ENCODE measurements at places on chromosomes 3 and 15. TPM values are rescaled to one million over a fixed set of nuclear protein-coding genes. Genes with fewer than 3 reads are reported as not detected.

DNA sequence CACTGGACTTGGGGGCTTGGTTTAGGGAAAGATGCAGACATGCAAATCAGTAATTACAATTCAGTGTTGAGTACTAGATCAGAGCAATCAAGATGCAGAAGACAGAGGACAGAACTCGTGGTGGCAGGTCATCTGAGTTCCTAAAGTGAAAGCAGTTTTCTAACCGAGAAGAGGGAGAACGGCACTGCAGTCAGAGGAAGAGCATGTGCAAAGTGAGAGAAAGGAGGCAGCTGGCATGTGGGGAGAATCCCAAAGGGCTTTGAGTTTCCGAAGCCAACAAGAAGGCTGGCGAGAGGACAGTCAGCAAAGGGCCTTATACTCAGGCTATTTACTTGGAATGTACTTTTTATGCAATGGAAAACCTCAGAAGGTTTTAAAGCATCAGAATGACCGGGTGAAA, 87.0 kb downstream of the ANP32A start:
- peak; percentile 8 for DNase-seq

GRCh38 chr15:50765195-50765967, at the start of gene SPPL2A:
SPPL2A (minus strand) TSS chr15:50765706; CDS start chr15:50765533, 173 bp downstream.
- peak; percentile 92 for DNase-seq

- DNase-seq, result peak; percentile 53
These were observed 10.8 kb downstream of the TIPARP start for GRCh38 chr3:156685198-156685597.

GRCh38 chr3:75140904-75141615, 523.1 kb upstream of the FRG2C start:
- no peak for DNase-seq

DNA sequence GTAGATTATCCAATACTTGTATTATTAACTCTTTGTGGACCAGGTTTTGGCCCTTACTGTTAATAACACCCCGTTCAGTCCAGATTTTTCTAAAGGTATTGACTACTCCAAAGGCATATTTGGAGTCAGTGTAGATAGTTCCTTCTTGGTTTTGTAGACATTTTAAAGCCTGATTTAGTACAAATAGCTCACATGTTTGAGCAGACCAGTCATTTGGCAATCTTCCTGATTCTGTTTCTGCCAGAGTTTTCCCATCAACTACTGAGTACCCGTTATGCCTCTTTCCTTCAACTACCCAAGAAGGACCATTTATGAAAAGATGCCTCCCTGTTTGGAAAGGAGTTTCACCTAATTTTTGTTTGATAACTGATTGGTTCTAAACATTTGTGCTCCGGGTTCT, 82.0 kb downstream of the CHCHD4 start:
- peak; percentile 27 for DNase-seq

GRCh38 chr3:15345066-15345607, 12.8 kb upstream of the SH3BP5 start:
- no peak for DNase-seq

- no peak for DNase-seq
These were observed 133.6 kb downstream of the MEIS2 start for GRCh38 chr15:36966708-36967107.

- peak; percentile 89 for DNase-seq
These were observed 37.6 kb downstream of the MTMR10 start for GRCh38 chr15:30953731-30954378.

- peak; percentile 13 for DNase-seq
These were observed 63.8 kb upstream of the ANKRD34C start for GRCh38 chr15:79218588-79219200.

DNA sequence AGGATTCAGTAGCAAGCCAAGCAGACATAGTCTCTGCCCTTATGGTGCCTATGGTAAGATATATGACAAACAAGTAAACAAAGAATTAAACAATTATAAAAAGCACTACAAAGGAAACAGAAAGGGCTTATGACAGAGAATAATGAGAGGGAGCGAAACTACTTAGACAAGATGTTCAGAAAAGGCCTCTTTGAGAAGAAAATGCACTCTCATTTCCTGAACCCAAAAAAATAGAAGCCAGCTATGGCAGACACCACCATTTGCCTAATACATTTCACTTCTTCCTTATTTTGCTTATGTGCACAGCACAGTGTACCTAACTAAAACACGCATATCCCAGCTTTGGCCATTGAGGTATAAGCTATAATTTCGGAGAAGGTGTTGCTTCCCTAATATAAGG, 465.5 kb upstream of the PPP2R3A start:
- DNase-seq, result no peak

DNA sequence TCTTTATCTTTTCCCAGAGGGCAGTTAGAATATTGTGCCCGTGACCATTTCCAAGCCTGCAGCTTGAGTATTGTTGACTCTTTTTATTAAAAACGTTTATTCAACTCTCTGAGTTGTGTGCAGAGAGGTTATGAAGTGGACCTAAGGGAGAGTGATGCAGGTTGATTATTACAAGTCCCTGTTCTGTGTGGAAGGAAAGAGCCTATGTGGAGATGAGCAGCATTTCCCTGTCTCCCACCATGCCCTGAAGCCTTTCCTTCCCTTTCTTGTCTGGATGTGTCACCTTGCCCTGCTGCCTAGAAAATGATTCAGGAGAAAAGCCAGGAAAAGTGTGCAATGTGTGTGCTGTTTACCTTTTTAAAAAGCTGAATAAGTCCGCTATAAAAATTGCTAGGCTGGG, 19.4 kb downstream of the ZPLD1 start:
- no peak for DNase-seq

DNA sequence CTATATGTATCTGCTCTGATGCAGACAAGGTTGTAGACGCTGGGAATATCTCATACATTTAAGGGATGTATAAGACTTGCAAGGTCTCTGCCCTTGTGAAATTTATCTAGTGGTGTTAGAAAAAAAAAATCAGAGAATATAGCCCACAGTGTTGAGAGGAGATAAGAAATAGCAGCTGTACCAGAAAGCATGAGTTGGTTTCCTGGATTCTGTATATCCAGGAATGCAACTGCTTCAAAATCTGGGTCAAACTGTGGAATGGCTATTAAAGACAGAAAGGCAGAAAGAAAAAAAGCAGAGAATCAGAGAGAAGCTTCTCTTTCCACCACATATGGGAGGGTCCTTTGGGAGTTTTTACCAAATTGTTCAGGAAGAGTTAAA, 1.5 kb upstream of the TMEM212 start:
- no peak for DNase-seq

GRCh38 chr3:13160619-13161018, 87.4 kb upstream of the IQSEC1 start:
- DNase-seq, result no peak

DNA sequence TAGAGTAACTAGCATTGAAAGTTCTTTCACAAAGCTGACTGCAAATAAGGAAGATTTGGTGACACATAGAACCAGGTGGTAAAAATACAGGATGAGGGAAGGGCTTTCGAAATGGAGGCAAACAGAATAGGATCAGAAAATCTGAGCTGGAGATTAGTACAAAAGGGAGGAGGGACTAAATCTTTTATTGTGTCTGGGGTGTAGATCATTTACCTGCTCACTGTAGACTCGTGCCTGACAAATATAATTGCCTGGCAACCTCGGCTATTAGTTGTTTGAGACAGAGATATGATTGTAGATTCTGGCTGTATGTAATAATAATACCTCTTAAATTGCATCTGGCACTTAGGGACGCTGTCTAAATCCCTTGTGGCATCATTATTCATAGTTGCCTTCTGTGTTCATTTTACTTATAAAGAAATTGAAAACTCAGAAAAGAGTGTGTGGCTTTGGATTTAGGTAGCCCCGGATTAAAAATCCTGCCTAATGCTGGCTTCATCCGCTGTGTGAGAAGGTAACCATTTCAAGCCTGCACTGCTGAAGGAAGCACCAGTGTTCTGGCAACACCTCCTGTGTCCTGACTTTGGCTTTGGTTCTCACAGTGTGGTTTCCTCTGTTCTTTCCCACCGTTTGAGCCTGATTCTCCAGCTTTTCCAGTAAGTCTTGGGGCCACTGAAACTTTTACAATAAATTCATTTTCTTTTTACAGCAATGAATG, 25.0 kb upstream of the GPR160 start:
- DNase-seq, result no peak

- no peak for DNase-seq
These were observed 29.2 kb downstream of the EPHB3 start for GRCh38 chr3:184590795-184591194.

GRCh38 chr3:101931081-101931480, 81.8 kb downstream of the NFKBIZ start:
- no peak for DNase-seq

DNA sequence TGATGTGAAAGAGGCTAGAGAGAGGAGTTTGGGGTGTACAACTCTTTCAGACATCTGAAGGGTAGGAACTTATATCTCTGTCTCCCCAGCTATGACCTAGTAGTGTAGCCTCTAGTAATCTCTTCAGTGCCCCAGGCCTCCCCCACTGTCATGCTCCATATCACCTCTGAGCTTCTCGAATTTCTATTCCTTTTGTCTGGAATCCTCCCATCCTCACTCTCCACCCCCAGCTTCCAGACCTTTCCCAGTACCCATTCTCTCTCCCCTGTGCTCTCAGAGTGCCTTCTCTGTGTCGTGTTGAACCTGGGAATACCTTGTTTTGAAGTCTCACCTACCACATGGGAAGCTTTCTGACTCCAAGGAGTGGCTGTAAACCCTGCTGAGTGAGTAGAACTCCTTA, 3.6 kb upstream of the RBPMS2 start:
- no peak for DNase-seq

- no peak for DNase-seq
These were observed 18.0 kb downstream of the PLA2G4F start for GRCh38 chr15:42138411-42138810.

DNA sequence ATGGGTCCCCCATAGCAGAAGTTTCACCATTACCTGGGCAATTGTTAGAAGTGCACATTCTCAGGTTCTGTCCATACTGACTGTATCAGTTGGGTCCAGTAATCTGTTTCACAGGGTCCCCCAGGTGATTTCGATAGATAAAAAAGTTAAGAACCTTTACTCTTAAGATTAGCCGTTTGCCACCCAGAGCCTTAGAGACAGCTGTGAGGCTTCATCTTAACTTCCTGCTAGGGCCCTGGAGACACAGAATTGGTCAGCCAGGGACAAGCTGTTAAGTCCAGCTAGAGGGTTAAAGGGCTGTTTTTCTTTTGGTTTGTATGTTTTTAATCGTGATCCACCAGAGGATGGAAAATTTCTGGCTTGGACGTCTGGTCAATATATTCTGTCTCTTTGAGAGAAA, 6.7 kb downstream of the FAM162A start:
- DNase-seq, result no peak

DNA sequence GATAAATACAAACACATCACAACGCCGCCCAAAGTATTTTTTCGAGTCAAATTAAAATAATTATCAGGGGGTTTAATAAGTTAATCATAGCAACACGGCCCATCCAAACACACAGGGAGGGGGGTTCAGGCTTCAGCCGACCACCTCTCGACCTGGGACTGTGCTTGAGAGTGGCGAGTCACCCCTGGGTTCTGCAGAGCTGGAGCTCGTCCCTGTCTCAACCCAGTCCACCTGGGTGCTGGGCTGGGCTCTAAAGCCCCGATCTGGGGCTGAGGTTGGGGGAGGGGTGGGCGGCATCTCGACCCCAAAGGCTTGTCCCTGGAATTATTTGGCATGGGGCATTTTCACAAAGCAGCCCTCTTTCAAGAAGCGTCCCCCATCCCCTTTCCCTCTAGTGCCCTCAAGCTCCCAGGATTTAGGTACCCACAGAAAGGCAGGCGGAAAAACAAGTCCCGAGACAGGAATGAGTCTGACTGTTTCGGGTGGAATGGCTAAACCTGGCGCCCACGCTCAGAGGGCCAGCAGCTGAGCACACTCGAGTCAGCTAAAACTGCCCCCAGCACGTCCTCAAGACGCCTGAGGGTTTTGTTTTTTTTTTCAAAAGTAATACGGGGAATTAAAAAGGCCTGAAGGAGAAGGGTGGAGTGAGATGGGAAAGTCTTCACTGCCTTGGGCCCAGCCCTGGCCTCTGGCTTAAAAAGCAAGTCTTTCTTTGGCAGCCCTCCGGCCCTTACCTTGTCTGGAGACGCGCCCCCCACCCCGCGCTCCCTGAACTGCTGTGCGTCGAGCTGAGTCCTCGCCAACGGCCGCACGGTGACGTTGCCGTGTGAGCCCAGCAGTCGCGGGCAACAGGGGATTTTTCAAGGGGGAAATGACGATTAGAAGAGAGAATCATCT, 32.5 kb downstream of the NR2F2 start:
- DNase-seq, result no peak

DNA sequence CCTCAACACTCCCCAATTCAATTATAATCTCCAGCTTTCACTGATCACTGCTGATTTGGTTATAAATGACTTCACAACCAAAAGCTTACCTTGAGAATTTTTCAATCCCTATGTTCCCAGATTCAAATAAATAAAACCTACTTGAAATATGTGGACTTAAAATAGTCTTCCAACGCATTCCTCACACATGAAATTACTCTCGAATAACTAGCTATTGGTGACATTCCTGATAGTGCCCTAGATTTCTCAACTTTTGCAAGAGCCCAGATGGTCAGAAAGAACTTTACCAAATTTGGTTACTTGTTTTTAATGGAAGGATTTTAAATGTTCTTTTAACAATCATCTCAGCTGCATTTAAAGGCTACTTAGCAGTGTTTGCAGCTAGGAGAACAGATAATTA, 605.5 kb downstream of the FHIT start:
- no peak for DNase-seq

DNA sequence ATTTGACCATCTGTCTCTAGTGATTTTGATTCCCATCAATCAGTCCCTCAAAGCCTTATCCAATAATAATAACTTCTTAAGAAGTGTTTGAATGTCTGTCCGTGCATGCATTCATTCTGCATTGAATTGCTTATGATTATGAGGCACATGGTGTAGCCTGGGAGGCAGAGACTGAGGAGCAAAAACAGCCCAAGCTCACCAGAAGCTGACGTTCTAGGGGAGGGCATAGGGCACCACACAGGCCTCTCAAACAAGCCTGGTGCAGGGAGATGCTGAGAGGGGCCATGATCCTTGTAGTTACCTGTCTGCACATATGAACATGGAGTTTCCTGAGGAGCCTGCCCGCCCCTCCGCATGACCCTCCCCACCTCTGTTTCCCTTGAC, 89.2 kb upstream of the POMGNT2 start:
- DNase-seq, result no peak

- DNase-seq, result no peak
These were observed 120.5 kb downstream of the PDZRN3 start for GRCh38 chr3:73504239-73504638.

- DNase-seq, result peak; percentile 61
These were observed 18.7 kb downstream of the LRTM1 start for GRCh38 chr3:54909191-54909590.

- peak; percentile 88 for DNase-seq
These were observed 205.4 kb upstream of the UBE2E1 start for GRCh38 chr3:23600167-23600871.

- DNase-seq, result no peak
These were observed 20.9 kb upstream of the IL1RAP start for GRCh38 chr3:190492966-190493365.

- DNase-seq, result no peak
These were observed 704.8 kb upstream of the CFAP20DC start for GRCh38 chr3:59754456-59755129.

The LRRC31 gene
- total RNA-seq, result not detected

The TMEM158 gene
- total RNA-seq, result 272 TPM

The RETNLB gene
- total RNA-seq, result not detected

The CLSTN2 gene
- 7.6 TPM for total RNA-seq

The PAQR5 gene
- 1.3 TPM for total RNA-seq

The C3orf18 gene
- total RNA-seq, result 2.7 TPM

The LRRN1 gene
- total RNA-seq, result 1.6 TPM

The LRRC58 gene
- total RNA-seq, result 40.0 TPM

The GABRB3 gene
- total RNA-seq, result not detected

The DET1 gene
- 2.4 TPM for total RNA-seq

The SPINK8 gene
- total RNA-seq, result not detected

The FAM3D gene
- total RNA-seq, result not detected

The GHSR gene
- not detected for total RNA-seq

The PPP1R14D gene
- not detected for total RNA-seq

The SLC6A1 gene
- not detected for total RNA-seq

The ACKR2 gene
- 0.02 TPM for total RNA-seq
